ENCODE measurements at places on chromosomes 7 and 10. TPM values are rescaled to one million over a fixed set of nuclear protein-coding genes. Genes with fewer than 3 reads are reported as not detected.

GRCh38 chr10:130002606-130003005 lies 38.5 kb upstream of the EBF3 start:
- no peak for DNase-seq

DNA sequence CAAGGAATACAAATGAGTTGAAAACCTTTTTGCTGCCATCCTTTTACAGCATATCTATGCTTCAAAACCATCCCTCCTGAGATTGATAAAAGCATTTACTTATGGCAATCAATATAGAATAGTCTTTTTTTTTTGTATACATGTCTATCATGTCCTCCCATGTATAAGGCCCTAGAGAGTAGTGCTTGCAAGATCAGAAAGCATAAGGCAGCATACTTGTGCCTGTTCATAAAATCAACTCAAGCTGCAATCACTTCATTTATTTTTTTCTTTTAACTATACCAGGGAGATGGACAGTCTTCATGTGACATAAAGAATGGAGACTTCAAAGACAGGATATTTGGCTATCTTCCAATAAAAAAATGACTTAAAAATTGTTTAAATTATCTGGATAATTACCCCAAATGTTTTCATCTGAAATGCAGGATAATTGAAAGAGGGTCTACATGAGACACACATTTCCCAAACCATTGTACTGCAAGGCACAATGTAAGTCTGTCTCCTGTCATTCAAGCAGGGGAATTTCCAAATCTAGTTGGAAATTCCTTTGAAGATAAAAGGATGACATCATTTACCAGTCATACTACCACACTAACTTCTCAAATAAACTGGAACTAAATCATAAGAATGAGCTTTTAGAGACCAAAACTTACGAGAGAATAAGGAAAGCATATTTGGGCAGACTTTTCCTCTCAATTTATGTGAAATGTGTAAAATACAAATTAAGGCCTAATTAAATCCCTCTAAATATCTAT lies 22.5 kb downstream of the LRRN3 start:
- DNase-seq = no peak

DNA sequence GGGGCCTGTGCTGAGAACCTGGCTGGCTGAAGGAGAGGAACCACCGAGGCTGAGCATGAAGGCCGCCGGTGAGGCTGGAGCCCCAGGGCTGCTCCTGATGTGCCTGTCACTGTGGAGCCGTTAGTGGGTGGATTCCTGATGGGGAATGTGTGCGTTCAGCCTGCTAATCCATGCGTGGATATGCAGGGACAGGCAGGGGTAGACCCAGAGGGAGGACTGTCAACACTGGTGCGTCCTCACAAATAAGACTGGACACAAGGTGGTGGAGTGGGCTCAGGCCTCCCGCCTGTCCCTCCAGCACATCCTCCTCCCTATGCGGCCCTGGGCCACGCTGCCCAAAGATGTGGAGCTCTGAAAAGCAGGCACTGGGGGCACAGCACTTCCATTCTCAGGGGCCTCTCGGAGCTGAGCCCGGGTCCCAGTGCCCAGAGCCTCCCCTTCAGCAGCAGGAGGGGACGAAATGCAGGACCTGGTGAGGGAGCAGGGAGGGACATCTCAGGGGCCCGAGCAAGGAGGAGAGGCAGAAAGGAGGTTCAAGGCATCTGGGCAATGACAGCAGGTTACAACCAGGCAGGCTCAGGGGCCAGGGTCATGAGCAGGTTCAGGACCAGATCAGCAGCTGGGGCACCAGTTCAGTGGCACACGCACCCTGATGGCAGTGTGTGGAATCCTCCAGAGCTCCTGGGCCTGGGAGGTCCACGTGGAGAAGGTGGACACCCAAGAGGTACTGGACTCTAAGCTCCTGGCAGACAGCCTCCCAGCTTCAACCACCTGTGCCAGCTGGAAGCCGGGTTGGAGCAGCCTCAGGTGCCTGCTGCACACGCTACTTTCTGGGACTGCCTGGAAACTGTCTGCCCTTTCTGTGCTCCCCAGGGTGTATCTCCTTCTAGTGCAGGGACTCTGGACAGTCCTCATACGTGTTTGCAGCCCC lies 33.5 kb upstream of the ANTXRL start:
- no peak for DNase-seq

DNA sequence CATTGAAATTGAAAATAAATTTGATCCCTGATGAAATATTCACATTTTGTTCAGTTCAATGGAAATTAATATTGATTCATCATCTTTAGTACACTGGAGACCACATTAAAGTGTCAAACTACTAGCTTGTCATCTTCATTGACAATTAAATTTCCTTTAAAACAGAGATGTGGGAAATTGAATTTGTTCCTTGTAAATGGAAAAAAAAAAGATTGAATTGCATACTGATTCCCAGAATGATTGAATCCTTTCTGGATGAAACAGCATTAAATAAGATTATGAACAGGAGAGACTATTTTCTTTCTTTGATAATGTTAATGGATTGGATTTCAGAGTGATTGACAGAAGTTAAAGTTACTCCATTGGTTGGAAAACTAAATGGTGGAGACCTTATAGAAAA lies 241.3 kb upstream of the CNTNAP2 start:
- no peak for DNase-seq

DNA sequence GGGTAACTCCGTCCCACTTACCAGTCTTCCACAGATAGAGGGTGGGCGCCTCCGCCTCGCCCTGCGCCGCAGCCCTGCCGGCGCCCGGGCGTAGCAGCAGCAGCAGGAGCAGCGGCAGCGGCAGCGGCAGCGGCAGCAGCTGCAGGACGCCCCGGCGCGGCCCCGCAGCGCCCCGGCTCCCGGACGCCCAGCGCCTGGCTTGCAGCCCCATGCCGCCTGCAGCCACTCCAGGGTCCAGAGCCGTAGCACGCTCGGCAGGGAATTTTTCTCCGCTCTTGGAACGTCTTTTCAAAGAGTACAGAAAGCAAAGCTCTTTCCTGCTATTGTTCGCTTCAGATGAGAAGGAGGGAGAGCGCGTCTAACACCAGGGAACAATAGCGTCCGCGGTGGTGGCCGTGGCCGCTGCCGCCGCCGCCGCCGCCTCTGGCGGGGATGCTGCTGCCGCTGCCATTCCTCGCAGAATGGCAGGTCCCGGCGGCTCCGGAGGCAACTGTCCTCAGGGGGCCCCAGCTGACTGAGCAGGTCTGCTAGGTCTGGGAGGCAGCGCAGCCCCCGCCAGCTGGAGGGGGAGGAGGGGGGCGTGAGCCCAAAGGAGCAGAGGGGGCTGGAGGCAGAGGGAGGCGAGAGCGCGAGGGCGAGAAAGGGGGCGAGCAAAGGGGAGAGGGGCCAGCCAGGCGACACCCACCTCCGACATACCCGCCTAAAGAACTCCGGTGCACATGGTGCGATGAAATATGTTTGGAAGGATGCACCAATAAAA lies at the start of gene THSD7A:
THSD7A (minus strand) TSS at position 463 of the 760 bp plus-strand sequence; CDS start at position 211, 252 bp downstream.
- peak; percentile 50 for DNase-seq

DNA sequence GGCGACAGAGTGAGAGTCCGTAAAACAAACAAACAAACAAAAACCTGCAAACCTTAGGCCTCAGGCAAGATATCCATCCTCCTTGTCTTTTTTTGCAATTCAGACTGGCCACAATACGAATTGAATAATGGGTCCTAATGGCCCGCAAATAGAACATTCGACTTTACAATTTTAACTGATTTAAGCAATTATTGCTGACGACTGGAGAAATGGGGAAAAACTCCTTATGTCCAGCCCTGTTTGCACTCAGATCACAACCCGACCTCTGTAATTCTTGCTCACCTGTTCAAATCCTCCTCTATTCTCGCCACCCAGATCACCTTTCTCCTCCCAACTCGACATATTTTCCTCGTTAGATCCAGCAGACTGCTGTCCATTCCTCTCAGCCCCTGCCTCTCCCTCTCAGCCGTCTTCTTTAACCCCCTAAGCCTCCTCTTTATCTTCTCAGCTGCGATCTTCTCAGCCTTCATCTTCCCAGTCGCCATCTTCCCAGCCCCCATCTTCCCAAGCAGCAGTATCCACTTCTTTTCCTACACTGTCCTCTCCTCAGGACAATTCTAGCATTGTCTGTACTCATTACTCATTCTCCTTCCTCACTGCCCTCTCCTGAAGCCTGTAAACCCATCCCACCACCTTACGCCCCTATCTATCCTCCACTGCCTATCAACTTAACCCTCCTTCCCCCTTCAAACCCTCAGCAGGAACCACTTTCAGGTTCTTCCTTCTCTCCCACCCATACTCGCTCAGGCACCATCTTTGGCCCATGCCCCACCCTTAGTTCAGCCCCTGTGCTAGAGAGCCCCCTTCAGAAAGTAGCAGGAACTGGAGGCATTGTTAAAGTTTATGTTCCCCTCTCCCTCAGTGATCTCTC lies 61.8 kb downstream of the LRRC17 start:
- no peak for DNase-seq

DNA sequence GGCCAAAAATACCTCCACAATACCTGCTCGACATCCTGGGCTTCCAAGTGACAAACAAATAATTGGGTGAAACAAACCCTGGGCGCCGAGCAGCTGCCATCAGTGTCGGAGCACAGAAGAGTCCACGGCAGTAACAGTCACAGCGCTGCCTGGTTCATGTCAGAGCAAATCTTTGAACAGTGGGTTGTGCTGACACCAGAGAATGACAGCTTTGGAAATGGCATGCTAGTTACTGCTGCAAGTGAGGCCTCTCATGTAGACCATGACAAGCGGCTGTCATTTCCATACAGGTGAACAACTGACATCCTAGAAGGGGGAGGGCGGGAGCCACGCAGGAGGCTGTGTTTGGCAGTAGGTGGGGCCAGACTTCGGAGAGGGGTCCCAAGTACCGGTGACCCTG lies 420.5 kb upstream of the GALNT17 start:
- no peak for DNase-seq

DNA sequence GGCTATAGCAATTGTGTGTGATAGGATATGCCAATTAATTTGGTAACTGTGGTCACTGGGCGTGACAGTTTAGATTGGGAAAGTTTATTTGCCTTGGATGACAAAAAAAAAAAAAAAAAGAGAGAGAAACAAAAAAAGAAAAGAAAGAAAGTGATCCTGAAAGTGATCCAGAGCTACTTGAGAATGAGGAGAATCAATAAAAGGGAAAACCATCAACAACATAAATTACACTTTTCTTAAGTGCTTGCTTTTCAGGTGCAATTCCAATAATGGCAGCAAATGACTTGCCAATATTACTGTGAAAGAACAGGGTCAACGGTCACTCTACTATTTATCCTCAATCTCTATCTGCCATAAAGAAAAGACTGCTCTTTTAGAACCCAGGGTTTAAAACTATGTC lies 191.8 kb upstream of the SEMA3C start:
- DNase-seq = no peak

DNA sequence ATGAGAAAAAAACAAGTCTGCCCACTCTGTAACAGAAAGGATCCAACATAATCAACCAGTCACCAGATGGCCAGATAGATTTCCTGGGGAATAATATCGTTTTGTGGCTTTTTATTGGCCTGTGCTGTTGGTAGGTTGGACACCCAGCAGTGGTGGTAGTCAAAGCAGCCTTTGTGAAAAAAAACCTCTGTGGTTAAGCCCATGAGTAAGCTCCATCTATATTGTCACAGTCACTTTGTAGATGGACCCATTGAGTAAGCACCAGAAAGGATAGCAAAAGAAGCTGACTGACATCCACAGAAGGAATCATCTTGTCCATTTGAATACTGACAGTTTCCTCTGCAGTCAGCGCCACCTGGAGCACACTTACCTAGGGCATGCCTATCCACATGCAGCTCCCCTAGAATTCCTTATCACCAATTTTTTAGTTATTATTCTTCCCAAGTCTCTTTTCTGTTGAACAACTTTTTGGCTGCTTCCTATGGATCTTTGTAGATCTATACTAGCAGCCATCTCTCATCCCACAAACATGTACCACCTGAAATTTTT lies 96.9 kb downstream of the IQUB start:
- no peak for DNase-seq

DNA sequence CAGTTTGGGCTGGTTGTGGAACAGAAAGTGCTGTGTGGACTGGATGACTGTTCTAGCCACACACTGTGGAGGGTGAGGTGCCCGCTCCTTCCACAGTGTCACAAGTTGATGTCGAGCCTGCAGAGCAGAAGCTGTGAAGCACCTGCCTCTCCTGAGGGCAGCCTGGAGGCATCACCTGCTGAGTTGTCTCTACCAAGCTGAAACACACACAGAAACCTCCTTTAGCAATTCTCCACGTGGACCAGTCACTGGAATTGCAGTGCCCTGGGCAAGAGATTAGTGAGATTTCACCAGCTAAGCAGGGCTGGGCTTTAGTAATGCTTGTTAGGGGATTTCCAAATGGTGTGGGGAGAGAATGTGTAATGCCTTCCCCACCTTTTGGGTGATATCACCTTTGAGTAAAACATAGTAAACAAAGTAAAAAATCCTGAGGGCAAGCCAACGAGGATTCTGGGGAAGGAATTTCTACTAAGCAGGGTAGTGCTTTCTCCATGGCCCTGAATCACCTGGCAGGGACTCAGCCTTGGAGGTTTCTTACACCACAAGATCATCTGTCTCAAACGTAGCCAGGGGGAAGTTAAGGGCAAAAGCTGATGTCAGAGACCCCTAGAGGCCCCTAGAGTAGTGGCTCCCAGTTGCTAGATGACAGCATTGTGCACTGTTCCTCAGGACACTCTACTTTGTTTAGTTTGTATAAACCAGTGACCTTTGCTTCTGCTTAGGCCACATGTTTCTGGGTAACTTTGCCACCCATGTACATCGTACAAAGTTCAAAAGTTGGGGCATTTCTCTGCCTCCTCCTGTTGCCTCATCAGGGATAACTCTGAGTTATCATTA lies 233.1 kb upstream of the IGFBP3 start:
- DNase-seq = peak; percentile 75

DNA sequence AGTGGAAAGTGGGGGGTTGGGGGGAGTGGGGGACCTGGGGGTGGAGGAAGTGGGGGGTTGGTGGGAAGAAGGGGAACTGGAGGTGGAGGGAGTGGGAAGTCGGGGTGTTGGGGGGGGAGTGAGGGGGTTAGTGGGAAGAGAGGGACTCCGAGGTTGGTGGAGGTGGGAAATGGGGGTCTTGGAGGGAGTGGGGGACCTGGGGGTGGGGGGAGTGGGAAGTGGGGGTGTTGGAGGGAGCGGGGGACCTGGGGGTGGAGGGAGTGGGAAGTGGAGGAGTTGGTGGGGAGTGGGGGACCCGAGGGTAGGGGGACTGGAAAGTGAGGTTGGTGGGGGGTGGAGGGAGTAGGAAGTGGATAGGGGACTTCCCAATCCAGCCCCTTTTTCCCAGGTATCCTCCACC lies 906 bp upstream of the MMD2 start:
- DNase-seq = no peak

DNA sequence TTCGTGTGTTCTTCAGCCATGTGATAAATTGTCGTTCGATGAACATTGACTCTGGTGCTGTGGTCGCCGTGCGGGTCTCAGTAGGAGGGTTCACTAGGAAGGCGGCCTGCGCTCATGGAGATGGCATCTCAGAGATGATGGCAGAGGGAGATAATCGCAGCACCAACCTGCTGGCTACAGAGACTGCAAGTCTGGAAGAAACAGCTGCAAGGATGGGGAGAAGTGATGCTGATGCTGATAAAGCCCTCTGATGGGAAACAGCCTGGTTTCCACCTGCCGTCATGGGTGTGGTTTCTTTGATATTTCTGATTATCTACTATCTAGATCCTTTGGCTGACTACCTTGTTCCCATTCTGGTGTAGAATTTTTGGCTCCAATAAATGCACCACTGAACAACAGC lies 130.5 kb upstream of the ANKRD30A start:
- DNase-seq = no peak

- no peak for DNase-seq
These were observed 116.8 kb downstream of the AUTS2 start for GRCh38 chr7:69714886-69715576.

Gene CALML3
- 0.09 TPM for polyA plus RNA-seq

Gene GRM8
- 0.04 TPM for polyA plus RNA-seq

Gene SPDYE11
- polyA plus RNA-seq = 0.51 TPM

Gene C10orf105
- polyA plus RNA-seq = 0.27 TPM

Gene RBP3
- polyA plus RNA-seq = 0.06 TPM

Gene SPDYE8
- 0.27 TPM for polyA plus RNA-seq

Gene SORBS1
- polyA plus RNA-seq = 60.2 TPM

Gene GPER1
- polyA plus RNA-seq = 1.1 TPM

Gene NEURL1
- polyA plus RNA-seq = 34.9 TPM

Measured in large intestine (tissue), 12 donors.